ENCODE measurements at places on chromosomes 11 and 22.

GRCh38 chr11:18013790-18014507, 1.1 kb upstream of the SERGEF start:
- no peak for DNase-seq

- no peak for DNase-seq
Observed at GRCh38 chr22:20569059-20570058, 61.9 kb downstream of the MED15 start.

DNA sequence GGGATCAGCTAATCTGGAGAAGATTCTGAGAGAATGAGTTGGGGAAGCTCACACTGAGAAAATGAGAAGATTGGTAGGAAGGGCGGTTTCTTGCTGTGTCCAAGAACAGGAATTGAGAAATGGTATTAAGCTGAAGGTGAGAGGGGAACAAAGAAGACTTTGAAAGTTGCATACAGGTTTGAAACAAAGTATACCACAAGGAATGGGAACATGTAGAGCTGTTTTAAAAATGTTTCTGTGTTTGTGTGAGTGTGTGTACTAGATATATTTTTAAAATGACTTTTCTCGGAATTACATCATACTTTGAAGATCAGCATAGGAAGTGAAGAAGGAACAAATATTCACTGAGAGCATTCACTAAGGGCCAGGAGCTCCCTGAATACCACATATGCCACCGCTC, 24.4 kb upstream of the IZUMO1R start:
- no peak for DNase-seq

- no peak for DNase-seq
Observed at GRCh38 chr22:37193629-37194191, 5.7 kb upstream of the C1QTNF6 start.

DNA sequence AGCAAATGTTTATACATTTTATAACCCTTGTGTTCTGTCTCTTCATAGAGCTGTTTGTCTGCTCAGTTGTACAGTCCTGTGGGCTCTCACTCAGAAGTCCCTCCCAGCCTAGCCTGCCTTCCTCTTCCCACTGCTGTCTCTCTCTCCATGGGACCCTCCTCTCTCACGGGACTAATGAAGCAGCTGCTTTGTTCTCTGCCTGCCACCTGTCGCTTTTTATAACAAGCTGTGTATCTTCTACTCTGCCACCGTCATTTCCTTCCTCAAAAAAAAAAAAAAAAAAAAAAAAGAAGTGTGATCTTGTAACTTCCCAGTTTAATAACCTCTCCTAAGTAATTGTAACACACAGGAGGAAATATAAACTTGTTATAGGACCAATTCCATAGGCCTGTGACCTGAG, 92.2 kb upstream of the ALKBH3 start:
- DNase-seq, result no peak

GRCh38 chr11:58495906-58496305, 12.0 kb downstream of the OR5B21 start:
- no peak for DNase-seq

- no peak for DNase-seq
Observed at GRCh38 chr22:46547179-46547882, 9.9 kb upstream of the CELSR1 start.

DNA sequence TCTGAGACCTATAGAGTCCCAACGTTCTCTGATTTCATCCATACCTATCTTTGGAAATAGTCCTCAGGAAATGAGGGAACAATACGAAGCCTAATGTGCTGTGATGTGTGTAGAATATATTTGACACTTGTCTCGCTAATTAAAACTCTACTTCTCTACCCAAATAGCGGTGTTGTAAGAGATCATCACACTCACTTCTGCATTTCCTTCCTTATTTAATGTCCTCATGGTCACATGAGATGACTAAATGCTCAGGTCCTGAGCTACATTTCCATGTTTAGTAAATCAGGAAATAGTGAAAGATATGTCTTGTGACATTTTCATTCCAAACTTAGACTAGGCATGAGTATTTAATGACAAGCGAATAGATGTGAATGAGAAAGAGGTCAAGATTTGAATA, 112.3 kb downstream of the MAML2 start:
- no peak for DNase-seq

GRCh38 chr22:19840955-19841640, 13.6 kb downstream of the GNB1L start:
- no peak for DNase-seq

- no peak for DNase-seq
Observed at GRCh38 chr11:118841469-118842242, 42.0 kb upstream of the CXCR5 start.

DNA sequence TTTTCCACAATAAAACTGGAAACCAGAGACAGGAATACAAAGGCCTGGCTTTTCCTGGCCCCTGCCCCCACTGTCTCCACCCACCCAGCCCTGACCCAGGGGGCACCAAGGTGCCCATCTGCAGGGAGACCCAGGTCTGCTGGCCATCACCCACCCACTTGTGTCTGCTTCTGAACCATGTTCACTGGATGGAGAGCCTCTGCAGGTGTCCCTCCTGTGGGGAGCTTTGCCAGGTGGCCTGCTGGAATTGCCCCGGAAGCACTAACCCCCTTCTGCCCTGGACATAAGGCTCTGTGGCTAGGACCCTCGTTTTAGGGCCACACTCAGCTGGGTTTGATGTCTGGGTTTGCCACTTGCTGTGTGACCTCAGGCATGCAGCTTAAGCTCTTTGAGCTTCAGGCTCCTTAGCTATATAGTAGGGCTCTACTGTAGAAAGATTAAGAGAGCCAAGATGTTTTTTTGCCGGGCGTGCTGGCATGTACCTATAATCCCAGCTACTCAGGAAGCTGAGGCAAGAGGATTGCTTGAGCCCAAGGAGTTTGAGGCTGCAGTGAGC, 3.9 kb downstream of the SCARF2 start:
- no peak for DNase-seq

- peak; percentile 31 for DNase-seq
Observed at GRCh38 chr22:37045958-37046357, 5.6 kb upstream of the KCTD17 start.

GRCh38 chr22:29000641-29001040, 61.0 kb downstream of the C22orf31 start:
- no peak for DNase-seq

GRCh38 chr22:30989474-30989873, 20.4 kb downstream of the TUG1 start:
- no peak for DNase-seq

DNA sequence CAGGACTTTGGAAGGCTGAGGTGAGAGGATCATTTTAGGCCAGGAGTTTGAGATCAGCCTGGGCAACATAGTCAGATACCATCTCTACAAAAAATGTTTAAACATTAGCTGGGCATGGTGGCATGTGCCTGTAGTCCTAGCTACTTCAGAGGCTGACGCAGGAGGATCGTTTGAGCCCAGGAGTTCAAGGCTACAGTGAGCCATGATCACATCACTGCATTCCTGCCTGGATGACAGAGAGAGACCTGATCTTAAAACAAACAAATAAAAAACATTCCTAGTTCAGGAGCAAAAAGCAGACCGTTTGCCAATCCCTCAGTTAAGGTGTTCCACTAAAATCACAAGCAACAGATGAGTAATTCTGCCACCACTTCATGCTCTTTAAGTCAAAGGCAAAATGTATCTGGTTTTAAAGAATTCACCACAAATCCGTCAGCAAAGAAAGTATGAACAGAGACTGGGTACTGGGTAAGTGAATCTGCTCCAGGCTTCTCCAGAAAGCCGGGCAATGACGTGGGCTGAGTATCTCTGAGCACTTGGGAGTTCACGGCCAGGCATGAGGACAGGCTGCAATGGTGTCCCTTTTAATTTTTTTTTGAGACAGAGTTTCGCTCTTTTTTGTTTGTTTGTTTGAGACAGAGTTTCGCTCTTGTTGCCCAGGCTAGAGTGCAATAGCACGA, 19.5 kb downstream of the CLTCL1 start:
- no peak for DNase-seq

DNA sequence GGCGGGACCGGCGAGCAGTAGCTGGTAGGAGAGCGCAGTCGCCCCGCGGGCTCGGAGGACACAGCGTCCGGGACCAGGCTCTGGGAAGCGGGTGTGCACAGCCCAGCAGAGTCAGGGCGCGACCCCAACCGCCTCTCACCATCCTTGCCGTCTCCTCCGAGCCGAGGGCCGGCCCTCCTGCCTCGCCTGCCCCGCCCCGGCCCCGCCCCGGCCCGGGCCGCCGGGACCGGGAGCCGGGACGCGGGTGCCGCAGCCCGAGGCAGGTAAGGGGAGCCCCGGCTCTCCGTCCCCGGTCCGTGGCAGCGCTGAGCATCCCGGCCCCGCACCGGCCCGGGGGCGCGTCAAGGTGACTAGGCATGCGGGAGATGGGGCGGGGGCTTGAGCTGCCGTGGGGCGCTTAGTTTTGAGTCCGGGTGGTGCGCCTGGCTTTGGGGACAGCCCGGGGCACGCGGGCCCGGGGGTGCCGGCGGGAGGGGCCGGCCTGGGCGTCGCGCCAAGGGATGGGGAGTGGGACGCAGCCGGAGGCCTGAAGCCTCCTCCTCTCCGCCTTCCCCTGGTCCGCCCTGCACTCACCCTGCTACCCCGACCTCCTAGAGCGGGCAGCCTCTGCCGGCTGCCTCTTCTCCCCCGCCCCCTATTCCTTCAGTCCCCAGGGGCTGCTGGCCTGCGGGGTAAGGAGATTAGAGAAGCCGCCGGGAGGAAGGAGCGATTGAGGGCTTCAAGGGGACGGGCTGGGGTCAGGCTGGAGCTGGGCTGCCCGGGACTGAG, at the start of gene ABCG4:
TSS of gene ABCG4 (plus strand) at position 35 of the 768 bp plus-strand sequence. CDS start 914 bp downstream, outside the sequence.
- peak; percentile 72 for DNase-seq

DNA sequence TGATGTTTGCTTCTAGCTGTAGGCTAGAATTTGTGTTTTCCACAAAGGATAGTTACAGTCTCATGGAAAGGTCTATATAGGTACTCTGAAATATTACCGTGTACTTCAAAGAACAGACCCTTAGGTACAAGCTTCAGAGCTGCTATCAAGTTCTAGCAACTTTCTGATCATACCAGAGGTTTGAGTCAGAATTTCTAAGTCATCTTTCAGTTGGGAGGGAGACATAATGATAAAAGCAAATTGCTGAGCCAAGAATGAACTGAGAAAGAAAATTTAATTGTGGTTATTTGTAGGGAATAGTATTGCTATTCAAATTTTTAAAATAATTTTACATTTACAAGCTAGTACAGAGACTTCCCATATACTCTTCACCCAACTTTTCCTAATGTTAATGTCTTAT, 19.9 kb upstream of the ME3 start:
- DNase-seq, result no peak

GRCh38 chr11:28770806-28771205, 662.6 kb downstream of the METTL15 start:
- DNase-seq, result no peak

DNA sequence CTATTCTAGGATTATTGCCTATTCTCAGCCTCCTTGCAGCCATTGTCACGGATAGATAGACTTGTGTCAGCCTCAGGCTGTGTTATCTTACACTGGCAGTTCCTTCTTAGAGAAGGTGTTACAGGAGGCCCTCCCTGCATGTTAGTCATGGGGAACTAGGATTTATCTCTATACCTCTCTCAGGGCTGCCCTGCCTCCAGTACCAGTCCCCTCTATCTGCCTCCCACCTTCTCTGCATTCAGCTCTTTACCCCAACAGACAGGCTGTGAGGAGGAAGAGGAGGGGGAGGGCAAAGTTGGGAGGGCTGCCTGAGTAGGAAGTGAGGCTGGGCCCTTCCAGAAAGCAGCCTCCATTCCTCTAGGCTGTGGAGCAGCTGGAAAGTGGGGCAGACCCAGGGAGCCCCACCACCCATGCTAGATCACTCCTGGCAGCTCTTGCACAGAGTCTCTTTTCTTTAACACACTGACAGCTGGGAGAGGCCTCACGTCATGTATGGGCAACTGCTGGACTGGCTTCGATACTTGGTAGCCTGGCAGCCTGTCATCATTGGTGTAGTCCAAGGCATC, 2.9 kb upstream of the IL18BP start:
- DNase-seq, result peak; percentile 75

- no peak for DNase-seq
Observed at GRCh38 chr11:12409621-12410005, 32.2 kb downstream of the PARVA start.

GRCh38 chr11:2123628-2123960, 15.6 kb downstream of the IGF2 start:
- no peak for DNase-seq

DNA sequence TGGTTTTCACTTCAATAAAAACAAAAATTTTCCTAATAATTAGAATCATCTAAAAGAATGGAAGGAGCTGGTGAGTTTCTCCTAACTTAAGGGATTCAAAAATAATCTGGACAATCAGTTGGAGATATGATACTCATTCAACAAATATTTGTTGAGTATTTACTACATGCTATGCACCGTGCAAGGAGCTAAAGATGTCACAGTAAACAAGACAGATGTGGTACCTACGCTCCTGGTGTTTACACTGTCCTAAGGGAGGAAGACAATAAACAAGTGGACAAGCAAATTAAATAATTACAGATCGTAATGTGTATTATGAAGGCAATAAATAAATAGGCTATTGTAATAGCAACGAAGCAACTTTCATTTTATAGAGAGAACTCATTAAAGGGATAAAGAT, 9.9 kb upstream of the SPON1 start:
- no peak for DNase-seq

DNA sequence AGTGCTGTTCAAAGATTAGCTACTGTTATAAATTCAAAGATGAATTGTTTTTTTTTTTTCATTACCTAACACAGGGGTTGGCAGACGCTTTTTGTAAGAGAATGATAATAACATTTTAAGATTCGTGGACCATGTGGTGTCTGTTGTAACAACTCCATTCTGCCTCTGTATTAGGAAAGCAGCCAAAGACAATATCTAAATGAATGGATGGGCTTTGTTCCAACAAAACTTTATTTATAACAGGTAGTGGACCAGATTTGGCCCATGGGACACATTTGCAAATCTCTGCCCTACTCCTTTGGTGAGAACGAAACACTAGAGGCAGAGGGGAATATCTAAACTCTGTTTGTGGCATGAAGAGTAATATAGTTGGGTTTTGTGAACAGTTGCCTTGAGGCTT, 83.6 kb upstream of the BLID start:
- DNase-seq, result no peak

All from K562 (cell line).